ENCODE measurements at places on chromosomes 7 and 10.

DNA sequence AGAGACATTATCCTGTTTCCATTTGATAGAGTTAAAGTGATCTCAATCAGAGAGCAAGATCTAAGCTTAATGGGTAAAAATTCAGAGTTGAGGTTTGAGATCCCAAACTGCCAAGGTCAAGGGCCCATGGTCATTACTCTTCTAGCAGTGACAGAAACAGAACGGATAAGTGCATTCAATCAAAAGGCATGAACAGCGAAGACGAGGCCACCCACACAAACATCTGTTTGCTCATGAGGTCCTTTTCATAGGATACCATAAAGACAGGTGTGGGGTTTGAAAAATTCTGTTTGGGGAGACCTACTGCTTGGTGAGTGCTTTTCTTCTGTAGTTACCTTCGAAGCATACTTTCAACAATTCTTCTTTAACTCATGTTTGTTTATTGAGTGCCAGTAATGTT is 58.3 kb downstream of the SEMA3C start:
- no peak for DNase-seq

DNA sequence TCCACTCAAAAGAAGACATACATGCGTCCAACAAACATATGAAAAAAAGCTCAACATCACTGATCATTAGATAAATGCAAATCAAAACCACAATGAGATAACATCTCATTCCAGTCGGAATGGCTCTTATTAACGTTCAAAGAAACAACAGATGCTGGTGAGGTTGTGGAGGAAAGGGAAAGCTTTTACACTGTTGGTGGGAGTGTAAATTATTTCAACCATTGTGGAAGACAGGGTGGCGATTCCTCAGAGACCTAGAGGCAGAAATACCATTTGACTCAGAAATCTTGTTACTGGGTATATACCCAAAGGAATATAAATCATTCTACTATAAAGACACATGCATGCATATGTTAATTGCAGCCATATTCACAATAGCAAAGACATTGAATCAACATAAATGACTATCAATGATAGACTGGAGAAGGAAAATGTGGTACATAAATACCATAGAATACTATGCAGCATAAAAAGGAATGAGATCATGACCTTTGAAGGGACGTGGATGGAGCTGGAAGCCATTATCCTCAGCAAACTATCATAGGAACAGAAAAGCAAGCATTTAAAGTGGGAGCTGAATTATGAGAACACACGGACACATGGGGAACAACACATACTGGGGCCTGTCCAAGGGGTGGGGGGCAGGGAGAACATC is 28.4 kb downstream of the PCDH15 start:
- DNase-seq = no peak

DNA sequence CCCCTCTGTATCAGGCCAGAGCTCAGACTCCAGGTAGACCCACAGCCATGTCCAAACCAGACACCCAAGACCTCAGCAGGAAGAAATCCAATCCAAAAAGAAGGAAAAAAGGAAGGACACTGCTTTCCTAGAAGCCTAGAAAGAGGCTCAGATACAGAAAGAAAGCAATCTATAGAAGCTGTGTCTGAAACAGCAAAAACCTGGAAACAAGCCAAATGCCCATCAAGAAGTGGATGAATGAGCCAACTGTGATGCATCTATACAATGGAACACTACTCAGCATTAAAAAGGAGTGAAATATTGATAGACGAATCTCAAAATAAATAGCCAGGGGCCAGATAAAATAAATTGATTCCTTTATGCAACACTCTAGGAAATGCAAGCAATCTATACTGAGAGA is 31.6 kb downstream of the GRB10 start:
- DNase-seq = no peak

- DNase-seq = no peak
Observed at GRCh38 chr7:155739538-155740143, 72.6 kb downstream of the SHH start.

DNA sequence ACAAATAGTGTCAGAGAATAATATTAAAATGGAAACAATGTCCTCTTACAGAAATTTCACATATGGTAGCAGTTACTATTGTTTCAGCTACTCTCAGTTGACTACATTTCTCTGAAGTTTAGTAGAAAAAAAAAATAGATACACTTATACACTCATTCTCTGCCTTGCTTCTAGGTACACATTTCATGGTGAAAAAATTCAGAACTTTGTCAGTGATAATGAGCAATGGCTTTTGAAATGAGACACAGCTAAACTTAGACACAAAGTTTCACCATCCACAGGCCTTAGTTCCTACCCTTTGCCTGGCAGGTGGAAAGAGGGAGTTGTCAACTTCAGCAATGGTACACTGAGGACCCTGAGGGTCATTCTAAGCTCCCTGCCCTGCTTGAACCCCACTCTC is 69.2 kb downstream of the CPVL start:
- DNase-seq = no peak

DNA sequence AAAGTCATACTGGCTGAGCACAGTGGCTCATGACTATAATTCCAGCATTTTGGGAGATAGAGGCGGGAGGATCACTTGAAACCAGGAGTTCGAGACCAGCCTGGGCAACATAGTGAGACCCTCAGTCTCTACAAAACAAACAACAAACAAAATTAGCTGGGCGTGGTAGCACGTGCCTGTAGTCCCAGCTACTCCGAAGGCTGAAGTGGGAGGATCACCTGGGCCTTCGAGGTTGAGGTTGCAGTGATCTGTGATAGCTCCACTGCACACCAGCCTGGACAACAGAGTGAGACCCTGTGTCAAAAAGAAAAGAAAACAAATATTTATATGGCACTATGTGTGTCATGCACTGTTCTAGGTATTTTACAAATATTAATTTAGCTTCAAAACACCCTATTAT is 94.3 kb downstream of the DNMBP start:
- no peak for DNase-seq

DNA sequence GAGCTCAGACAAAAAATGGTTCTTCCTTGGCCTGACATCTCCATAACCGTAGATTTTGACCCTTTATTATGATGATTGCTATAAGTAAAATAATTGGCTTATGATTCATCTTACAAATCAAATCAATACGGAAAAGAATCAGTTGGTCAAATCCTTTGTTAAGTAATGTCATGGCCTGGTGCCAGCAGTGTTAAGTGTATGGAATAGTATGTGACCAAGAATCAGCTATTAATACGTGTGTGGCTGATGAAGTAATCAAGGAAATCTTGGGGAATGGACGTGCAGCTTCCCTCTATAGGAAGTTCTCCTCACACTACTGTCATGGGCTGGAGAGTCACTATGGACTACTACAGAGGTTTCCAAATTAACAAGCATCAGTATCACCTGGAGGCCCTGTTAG is 230.6 kb downstream of the TWIST1 start:
- DNase-seq = no peak

- DNase-seq = no peak
Observed at GRCh38 chr10:61612450-61612849, 50.3 kb upstream of the CABCOCO1 start.
